ENCODE measurements at places on chromosomes 1 and 21.

- DNase-seq: peak; percentile 14
Measured at GRCh38 chr1:151790940-151791651, 796 bp upstream of the TDRKH start.

- DNase-seq: no peak
Measured at GRCh38 chr21:15058854-15059263, 5.9 kb downstream of the NRIP1 start.

DNA sequence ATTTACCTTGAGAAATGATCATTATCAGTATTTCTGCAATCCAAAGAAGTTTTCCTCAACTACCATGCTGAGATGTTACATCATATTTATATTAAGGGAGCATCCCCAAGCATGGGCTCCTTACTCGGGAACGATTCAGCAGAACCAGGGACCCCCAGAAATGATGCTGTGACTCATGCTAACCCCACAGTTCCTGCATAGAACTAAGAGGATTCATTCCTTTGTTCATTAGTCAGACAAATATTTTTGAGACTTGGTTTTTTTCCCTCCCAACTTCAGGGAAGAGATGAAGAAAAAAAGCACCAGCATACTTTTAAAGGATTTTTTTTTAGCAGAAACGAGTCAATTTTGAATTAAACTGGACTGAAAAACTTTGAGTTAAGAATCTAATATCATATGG is 49.2 kb upstream of the COL24A1 start:
- no peak for DNase-seq

GRCh38 chr1:11383553-11384169 is 95.3 kb upstream of the DISP3 start:
- no peak for DNase-seq

GRCh38 chr1:7076572-7076971 is 291.3 kb downstream of the CAMTA1 start:
- no peak for DNase-seq

GRCh38 chr1:202662081-202662480 is 48.2 kb downstream of the SYT2 start:
- DNase-seq: peak; percentile 57

GRCh38 chr1:214523124-214523824 is 28.1 kb downstream of the PTPN14 start:
- no peak for DNase-seq

DNA sequence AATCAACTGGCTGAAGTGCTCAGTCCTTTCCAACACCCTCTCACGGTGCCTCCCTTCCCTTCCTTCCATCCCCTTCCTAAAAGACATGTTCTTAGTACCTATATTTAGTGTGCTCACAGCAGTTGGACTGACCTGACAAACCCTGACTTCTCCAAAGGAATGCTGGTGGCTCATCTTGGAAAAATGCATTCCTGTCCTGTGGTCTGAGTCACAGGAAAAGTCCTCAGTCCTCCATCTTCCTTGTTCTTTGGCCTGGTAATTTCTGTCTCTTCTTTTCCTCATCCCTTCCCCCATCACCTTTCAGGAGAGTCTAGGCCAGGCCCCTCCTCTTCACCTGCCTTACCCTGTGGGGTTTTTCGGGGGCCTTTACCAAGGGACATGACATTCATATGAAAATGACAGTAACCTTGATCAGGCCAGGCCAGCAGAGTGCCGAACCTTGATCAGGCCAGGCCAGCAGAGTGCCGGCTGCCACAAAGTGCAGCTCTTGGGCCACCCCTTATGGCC is 7.2 kb downstream of the ATP1B1 start:
- DNase-seq: no peak

- no peak for DNase-seq
Measured at GRCh38 chr21:39033878-39034589, 149.2 kb downstream of the PSMG1 start.

- no peak for DNase-seq
Measured at GRCh38 chr1:55057270-55057955, 18.1 kb downstream of the PCSK9 start.

DNA sequence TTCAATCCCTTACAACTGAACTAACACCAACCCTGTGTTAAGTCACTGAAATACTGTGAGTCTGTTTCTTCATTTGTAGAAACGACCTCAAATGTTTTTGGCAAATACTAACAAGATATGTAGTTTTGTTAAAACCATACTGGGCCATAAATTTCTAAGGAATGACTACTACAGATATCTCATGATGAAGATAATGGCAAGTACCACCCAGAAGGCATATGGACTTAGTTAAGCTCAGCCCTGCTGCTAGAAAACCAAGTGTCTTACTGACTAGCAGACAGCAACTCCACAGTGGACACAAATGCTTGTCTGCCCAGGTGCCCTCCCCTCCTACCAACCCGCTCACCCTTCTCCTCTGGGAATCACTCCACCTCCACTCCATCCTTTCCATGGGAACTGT is 44.5 kb upstream of the BMP8B start:
- DNase-seq: no peak
